ENCODE measurements at places on chromosomes 7 and 10.

- DNase-seq: no peak
These were observed 181.1 kb downstream of the SDHAF3 start for GRCh38 chr7:97298561-97298960.

GRCh38 chr10:125103466-125103865 is 56.9 kb downstream of the CTBP2 start:
- DNase-seq: no peak

- DNase-seq: no peak
These were observed 5.8 kb downstream of the KLF6 start for GRCh38 chr10:3779158-3779741.

DNA sequence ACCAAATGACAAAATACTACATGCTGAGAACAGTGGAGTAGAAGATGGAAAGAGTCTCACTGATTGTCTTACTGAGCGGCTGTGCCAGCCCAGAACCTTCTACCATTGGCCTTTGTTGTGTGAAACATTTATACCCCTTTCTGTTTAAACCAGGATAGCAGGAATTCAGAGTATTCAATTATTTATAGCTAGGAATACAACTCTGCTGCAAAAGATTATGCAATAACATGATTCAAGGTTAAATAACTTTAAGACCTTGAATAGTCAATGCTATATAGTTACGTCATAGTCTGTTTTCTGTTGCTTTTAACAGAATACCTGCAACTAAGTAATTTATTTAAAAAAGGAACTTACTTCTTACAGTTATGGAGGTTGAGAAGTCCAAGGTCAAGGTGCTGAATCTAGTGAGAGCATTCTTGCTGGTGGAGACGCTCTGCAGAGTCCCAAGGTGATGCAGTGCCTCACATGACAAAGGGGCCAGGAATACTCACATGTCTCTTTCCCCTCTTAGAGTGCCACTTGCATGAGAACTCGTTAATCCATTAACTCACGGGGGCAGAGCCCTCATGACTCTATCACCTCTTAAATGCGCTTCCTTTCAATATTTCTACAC is 371.8 kb downstream of the MDFIC start:
- DNase-seq: no peak

- no peak for DNase-seq
These were observed 2.7 kb downstream of the COBL start for GRCh38 chr7:51313738-51314425.

GRCh38 chr7:23410446-23411183 is 59.7 kb downstream of the IGF2BP3 start:
- DNase-seq: no peak

DNA sequence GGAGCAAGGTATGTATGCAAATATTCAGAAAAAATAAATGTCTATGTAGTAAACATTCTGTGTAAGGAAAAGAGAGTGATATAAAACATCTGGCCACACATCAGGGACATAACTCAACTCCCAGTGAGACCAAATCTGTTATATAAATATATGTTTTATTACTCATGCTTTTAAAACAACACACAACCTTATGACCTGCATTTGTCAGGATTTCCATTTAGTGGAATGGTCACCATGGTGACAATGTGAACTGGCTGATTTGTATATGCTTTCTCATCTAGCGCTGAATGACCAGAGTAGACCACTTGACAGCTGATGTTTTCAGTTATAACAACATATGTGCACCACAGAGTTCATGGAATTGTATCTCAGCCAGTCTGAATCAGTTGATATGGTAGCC is 551.7 kb downstream of the HTR7 start:
- no peak for DNase-seq

DNA sequence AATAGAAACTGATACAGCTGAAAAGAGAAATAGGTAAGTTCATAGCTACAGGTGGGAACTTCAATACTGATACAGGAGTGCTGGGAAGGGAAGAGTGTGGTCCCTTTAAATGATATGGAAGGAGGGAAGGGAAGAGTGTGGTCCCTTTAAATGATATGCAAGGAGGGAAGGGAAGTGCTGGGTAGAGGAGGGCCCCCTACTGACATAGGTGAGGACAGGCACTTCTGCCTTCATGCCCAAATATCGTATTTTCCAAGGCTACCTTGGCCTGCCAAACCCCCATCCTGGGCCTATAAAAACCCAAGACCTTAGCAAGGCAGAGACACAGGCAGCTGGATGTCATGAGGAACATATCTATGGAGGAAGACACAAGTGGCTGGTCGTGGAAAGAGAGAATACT is 92.3 kb downstream of the MAGI2 start:
- DNase-seq: no peak

DNA sequence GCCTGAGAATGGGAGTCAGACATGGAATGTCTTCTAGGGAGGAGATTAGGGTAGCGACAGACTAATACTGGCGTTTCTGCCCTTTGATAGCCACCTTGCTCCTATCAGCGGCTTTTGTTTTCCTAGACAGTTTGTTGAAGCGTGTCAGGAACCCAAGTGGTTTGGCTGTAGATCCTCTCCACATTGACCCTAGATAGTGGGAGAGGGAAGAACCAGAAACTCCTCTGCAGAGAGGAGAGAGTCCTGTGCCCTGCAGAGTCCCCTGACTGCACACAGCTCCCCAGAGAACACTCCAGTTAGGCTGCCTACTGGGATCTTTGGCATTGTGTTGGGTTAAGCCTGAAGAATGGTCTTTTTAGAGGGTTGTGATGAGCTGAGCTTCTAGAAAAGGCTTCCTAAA is 2.4 kb downstream of the MEPCE start:
- no peak for DNase-seq

DNA sequence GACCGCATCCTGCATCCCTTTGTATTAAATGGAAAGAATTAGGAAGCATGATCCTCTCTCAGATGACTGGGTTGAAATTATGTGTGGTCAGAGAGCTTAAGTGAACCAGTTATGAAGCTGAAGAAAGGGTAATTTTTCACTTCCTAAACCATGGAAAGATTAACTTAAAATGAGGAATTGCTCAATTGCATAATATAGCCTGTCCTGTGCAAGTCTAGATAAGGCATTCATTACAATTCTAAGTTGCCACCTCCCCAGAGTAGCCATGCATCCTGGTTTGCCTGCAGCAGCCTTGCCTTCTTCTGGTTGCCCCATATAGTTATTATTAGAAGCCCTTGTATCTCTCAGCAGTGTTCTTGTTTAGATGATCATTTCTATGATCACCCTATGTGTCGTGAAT is 45.3 kb downstream of the STARD3NL start:
- no peak for DNase-seq

GRCh38 chr7:298375-298702 is 8.4 kb downstream of the FOXL3 start:
- no peak for DNase-seq

DNA sequence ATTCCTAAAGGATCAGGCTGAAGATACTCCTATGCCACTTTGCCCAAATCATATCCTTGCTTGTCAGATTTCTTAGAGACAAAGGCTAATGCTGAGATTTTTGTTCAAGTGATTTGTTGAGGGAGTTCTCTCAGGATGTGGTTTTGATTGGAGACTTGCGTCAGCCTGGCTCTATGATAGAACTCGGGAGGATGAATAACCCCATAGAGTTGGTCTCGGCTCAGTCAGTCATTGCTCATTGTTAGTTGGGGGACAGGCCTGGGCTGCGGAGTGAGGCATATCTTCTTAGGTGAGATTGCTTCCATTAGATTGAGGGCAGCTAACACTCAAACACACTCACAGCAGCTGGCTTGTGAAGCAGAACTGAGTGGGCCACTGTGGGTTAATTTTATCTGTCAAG is 203.4 kb downstream of the KIF20B start:
- no peak for DNase-seq

DNA sequence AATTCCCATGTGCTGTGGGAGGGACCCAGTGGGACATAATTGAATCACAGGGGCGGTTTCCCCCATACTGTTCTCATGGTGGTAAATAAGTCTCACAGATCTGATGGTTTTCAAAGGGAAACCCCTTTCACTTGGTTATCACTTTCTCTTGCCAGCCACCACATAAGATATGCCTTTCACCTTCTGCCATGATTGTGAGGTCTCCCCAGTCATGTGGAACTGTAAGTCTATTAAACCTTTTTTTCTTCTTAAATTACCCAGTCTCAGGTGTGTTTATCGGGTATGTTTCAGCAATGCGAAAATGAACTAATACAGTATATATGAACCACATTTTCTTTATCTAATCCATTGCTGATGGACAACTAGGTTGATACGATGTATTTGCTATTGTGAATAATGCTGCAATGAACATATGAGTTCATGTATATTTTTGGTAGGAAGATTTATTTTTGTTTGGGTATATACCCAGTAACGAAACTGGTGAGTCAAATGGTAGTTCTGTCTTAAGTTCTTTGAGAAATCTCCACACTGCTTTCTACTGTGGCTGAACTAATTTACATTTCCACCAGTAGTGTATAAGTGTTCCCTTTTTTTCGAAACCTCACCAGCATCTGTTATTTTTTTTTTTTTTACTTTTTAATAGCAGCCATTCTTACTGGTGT is 70.0 kb upstream of the HGF start:
- no peak for DNase-seq

- DNase-seq: no peak
These were observed 566.4 kb downstream of the GFRA1 start for GRCh38 chr10:115706488-115707076.

DNA sequence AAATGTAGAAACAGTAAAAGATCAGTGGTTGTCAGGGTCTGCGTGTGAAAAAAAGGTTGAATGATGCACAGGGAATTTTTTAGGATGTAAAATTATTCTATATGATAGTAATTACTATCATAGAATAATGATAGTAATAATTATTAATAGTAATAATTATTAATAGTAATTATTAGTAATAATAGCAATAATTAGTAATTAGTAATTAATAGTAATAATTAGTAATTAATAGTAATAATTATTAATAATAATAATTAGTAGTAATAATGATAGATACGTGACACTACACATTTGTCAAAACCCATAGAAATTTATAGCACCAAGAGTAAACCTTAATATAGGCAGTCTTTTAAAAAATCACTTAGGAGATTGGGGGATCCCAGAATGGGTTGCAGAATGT is 4.5 kb upstream of the NUDCD3 start:
- no peak for DNase-seq

DNA sequence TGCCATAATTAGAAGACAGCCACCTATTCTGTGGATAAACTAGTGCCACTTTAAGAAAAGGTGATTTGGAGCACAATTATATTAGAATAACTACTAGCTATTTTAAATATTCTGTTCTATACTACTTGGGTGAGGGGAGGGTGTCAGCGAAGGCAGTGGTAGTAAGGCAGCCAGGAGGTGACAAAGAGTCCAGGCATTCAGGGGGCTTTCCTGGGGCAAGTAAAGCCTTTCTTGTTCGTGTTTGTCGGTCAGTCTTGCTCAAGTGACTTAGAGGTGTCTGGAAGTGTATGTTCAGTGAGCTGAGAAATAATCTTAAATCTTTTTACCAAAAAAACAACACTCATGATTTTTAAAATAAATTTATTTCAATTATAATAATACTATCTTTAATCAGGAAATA is 34.4 kb downstream of the ADD3 start:
- DNase-seq: no peak

GRCh38 chr10:75653761-75654160 is 222.3 kb downstream of the LRMDA start:
- DNase-seq: no peak

- DNase-seq: no peak
These were observed 112.1 kb downstream of the WDFY4 start for GRCh38 chr10:48796713-48797245.

- no peak for DNase-seq
These were observed 257.1 kb downstream of the KLF6 start for GRCh38 chr10:3527869-3528268.

DNA sequence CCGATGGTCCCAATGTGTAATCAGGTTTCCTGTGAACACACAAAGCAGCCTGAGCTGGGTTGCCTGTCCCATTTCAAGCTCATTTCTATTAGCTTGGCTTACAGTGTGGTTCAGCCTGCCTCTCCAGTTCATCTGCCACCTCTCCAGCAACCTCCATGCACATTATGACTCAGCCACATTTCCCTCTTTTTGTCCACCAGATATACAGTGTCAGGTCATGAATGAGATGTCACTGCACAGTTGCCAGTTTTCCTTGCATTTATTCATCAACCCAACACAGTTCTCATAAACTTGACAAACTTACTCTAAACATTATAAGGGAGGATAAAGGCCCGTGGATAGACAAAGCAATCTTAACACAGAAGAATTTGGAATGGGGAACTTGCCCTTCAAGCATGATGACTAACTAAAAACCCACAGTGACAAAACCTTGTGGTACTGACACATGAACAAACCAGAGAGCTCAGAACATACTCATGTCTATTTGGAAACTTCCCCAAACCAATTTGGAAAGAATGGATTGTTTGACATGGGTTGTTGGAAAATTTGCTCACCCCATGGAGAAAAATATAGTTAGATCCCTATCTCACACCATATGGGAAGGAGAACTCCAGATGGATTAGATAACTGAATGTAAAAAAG is 2.5 kb upstream of the CFAP58 start:
- DNase-seq: no peak

GRCh38 chr10:99551158-99551557 is 18.4 kb downstream of the NKX2-3 start:
- DNase-seq: no peak

Data from T-helper 1 cell (primary cell).